Activated CD8-positive, alpha-beta memory T cell treated with anti-CD3 and anti-CD28 coated beads, Interleukin-2, amount 10 ng/mL, durations not matched to agents 7 days and 5 days (primary cell): ENCODE measurements at places on chromosomes 11 and 22. TPM values are rescaled to one million over a fixed set of nuclear protein-coding genes. Genes with fewer than 3 reads are reported as not detected.

MFNG gene
- total RNA-seq, result 196 TPM

RAB30 gene
- 7.0 TPM for total RNA-seq

SPDYC gene
- not detected for total RNA-seq

TRAPPC4 gene
- total RNA-seq, result 73.9 TPM

CCDC81 gene
- 0.50 TPM for total RNA-seq

INPP5J gene
- 0.14 TPM for total RNA-seq

INS gene
- total RNA-seq, result not detected

APOA4 gene
- not detected for total RNA-seq

GSTT2 gene
- total RNA-seq, result not detected

OR5A1 gene
- total RNA-seq, result not detected

LRRC4C gene
- not detected for total RNA-seq

TMEM126A gene
- 39.0 TPM for total RNA-seq

AGBL2 gene
- 10.3 TPM for total RNA-seq

ARVCF gene
- total RNA-seq, result 0.70 TPM

NFRKB gene
- 31.8 TPM for total RNA-seq

RASD2 gene
- not detected for total RNA-seq

POGLUT3 gene
- total RNA-seq, result 27.5 TPM

DDIAS gene
- total RNA-seq, result 12.0 TPM

OR56A1 gene
- total RNA-seq, result not detected

TTLL1 gene
- total RNA-seq, result 9.1 TPM

APLNR gene
- total RNA-seq, result not detected

GAS2L1 gene
- 12.0 TPM for total RNA-seq

CCDC87 gene
- 0.12 TPM for total RNA-seq
